Stimulated activated CD4-positive, alpha-beta T cell treated with anti-CD3 and anti-CD28 coated beads, Interleukin-1b, Interleukin-23, amount 100 ng/mL, for 24 hours (primary cell): ENCODE measurements at places on chromosomes 16 and 17.

DNA sequence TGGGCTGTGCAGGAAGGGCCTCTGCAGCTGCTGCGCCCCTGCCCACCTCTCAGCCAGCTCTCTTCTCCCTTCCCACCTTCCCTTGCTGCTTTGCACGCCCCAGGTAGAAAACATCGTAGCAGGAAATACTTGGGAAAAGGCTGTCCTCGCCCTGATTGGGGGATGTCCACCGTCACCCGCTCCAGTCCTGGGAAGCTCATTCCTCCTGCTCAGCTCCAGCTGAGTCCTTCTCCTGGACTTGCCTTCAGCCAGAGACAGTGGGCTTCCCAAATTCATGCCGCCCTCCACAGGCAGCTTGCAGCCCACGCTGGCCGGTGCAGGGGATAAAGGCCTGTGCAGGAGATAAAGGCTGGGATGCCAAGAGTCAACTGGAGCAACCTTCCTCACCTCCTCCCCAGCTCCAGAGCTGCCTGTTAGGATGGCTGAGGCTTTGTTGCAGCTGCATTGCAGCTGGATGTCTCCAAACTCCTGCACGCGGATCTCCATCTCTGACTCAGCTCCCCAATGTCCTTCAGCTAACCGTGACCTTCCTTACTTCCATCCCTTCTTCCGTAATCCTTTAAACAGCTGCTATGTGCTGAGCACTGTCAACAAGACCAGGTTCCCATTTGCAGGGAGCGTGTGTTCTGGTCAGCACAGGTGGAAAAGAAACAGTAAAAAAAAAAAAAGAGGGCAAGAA is 402.0 kb upstream of the TNRC6C start:
- DNase-seq, result no peak

DNA sequence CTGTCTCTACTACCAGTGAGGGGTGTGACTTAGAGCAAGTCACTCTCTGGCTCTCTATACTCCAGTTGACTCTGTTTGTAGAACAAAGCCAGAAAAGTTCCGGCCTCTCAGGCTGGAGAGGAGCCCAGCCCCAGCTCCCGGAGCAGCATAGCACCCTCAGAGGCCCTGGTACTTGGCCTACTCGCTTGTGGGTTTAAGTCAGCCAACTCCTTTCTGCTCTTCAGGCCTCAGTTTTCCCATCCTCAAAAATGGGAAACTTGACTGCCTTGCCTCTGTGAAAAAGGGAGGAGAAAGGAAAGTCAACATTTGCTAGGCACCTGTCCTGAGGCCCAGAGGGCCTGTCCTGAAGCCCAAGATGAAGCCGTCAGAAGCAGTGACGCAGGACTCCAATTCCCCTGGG is 1.1 kb downstream of the CHST6 start:
- no peak for DNase-seq

- DNase-seq, result no peak
Measured at GRCh38 chr17:50905460-50905803, 39.3 kb upstream of the TOB1 start.

GRCh38 chr17:38693700-38694329 is 11.3 kb upstream of the MLLT6 start:
- no peak for DNase-seq

GRCh38 chr16:57883953-57884654 is 81.8 kb upstream of the KIFC3 start:
- no peak for DNase-seq

DNA sequence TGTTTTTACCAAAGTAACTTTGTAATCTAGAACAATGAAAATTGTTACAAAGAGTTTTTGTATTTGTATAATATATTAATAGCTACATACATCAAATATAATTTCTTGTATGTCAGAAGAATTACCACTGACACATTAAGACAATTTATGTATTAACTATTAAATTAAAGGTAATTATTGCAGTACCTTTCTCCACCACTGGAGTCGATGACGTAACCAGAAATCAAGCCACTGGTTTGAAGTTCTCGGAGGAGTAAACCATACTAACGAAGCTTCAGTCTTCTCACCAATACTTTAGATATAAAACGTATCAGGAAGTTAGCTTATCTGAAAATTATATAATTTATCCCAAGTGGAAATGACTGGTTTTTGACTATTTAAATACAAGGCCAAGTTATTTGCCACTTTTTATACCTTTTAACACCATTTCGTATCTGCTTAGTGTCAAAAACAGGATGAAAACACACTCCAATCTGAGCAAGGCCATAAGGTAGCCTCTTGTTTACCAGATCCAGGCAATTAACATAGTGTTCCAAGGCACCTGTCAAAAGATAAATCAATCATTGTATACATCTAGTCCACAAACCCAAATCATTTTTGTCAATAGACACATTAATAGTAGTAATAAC is 4.3 kb downstream of the POLG2 start:
- DNase-seq, result no peak

DNA sequence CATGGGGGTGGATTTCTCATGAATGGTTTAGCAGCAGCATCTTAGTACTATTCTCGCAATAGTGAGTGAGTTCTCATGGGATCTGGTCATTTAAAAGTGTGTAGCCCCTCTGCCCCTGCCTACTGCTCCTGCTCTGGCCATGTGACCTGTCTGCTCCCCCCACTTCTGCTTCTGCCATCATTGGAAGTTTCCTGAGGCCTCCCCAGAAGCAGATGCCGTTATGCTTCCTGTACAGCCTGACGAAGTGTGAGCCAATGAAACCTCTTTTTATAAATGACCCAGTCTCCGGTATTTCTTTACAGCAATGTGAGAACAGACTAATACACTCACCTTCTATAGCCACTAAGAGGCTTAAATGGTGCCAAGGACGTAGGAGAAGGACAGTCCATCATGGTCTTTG is 51.5 kb downstream of the NOL11 start:
- DNase-seq, result no peak

DNA sequence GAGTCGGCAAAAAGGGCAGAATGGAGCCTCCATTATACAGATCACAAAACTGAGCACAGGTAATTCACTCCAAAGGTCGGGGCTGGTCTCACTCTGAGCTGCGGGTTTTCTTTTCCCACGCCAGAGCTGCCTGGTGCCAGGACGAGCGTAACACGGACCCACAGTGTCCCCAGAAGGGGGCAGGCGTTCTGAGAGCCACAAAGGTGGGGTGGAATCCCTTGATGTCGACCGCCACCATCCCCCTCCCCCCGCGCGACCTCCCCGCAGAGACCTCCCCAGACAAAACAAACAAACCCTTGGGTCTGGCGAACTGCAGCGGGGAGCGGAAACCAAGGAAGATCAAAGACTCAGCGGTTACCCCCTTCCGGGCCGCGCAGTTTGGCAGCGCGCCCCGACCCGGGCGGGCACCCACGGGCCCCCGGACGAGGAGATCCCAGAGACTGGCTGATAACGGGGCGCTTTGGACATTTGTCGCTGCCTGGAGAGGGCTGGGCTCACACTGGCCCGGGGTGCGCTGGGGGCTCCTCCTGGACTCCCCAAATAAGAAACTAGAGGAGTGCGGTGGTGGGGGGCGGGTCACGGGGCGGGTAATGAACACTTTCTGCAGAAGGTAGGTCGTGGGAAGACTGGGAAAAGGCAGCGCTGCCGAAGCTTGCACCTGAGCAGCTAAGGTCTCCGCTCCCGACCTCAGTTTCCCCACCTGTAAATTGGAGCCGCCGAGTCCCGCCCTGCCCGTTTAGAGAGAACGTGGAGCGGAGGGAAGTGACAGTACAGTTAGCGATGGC is 664 bp upstream of the NKD1 start:
- DNase-seq, result peak; percentile 28

- DNase-seq, result no peak
Measured at GRCh38 chr17:28585851-28586250, 9.2 kb upstream of the ALDOC start.

GRCh38 chr17:27918498-27918897 is 25.3 kb upstream of the LYRM9 start:
- no peak for DNase-seq

- DNase-seq, result no peak
Measured at GRCh38 chr16:81142864-81143263, 46.7 kb upstream of the GCSH start.

- no peak for DNase-seq
Measured at GRCh38 chr17:38590988-38591758, 14.6 kb downstream of the SRCIN1 start.

- DNase-seq, result no peak
Measured at GRCh38 chr16:87657621-87658192, 55.4 kb downstream of the JPH3 start.
